GM20000 (cell line): ENCODE measurements at places on chromosomes 12 and 14.

- DNase-seq, result peak; percentile 48
Measured at GRCh38 chr14:75230140-75230792, 48.4 kb upstream of the FOS start.

DNA sequence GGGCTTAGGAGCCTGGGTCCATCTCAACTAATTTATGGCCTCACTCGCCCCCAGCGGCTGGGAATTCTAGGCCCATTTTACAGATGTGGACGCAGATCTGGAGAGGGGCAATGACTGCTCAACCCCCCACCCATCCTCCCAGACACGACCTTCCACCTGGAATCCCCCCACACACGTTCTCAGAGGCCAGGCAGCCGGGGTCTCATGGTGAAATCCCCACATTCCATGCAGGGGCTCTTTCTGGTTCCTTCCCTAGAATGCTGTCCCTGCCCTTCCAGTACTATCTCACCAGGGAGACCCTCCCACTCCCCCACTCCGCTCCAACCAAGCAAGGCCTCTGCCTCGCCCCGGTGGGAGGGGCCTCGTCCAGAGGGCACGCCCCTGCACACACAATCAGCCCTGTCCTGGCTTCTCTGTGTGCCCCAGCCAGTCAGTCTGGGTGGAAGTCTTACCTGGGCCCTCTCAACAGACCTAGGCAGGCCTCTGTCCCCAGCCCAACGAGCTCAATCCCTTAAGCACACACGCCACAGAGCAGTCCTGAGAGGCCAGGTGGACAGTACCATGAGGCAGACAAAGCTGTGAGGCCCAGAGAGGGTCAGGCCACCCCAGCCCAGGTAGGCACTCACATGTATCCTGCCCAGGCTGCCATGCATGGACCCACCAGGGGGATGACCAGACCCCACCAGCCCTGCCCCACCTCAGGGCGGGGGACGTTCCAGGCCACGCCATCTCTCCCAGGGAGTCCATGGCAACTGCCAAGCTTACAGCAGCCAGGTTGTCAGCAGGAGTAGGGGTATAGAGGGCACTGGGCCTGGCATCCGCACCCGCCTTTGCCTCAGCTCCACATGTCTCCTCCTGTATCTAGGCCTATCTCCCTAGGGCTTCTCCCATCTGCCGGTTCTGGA, 1.3 kb upstream of the ANKRD9 start:
- DNase-seq, result no peak

- no peak for DNase-seq
Measured at GRCh38 chr14:50237427-50237826, 6.0 kb upstream of the SOS2 start.

GRCh38 chr12:41992692-41993215, 151.9 kb downstream of the GXYLT1 start:
- DNase-seq, result no peak

- no peak for DNase-seq
Measured at GRCh38 chr14:37824939-37825712, 229.7 kb downstream of the TTC6 start.

GRCh38 chr14:94079891-94080620, 946 bp downstream of the DDX24 start:
- no peak for DNase-seq

DNA sequence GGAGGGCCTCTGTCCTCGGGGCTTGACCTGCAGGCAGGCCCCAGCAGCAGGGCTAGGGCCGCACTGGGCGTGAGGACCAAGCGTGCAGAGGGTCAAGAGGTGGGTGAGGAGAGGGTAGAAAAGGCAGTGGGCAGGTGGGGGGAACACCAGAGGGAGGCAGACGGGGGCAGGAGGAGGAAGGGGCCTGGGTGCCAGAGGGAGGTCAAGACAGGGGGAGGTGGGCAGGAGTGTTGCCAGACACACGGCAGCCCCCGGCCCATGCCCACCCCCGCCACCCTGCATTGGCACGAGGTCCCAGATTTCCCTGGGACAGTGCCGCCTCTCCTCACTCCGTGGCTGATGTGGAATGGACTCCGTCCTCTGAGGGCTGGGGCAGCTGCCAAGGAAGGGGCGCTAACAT, 8.2 kb downstream of the TMEM121 start:
- no peak for DNase-seq

GRCh38 chr14:80637756-80638619, 303.6 kb downstream of the CEP128 start:
- no peak for DNase-seq

DNA sequence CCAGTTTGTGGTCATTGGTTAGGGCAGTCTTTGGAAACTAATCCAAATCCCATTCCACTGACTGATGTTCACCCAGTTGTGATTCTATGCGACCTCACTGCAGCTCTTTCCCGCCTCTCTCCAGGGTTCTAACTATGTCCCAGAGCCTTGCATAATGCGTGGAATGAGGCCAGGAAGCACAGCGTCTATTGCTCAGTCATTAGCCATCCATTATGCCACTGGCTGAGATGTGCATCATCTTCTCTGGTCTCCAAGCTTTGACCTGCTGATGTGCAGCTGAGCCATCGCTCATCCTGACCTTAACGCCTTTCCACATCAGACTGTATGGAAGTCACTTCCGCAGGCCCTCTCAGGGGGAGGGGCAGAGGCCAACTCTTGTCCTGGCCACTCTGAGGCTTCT, 115.4 kb upstream of the VRK1 start:
- no peak for DNase-seq

DNA sequence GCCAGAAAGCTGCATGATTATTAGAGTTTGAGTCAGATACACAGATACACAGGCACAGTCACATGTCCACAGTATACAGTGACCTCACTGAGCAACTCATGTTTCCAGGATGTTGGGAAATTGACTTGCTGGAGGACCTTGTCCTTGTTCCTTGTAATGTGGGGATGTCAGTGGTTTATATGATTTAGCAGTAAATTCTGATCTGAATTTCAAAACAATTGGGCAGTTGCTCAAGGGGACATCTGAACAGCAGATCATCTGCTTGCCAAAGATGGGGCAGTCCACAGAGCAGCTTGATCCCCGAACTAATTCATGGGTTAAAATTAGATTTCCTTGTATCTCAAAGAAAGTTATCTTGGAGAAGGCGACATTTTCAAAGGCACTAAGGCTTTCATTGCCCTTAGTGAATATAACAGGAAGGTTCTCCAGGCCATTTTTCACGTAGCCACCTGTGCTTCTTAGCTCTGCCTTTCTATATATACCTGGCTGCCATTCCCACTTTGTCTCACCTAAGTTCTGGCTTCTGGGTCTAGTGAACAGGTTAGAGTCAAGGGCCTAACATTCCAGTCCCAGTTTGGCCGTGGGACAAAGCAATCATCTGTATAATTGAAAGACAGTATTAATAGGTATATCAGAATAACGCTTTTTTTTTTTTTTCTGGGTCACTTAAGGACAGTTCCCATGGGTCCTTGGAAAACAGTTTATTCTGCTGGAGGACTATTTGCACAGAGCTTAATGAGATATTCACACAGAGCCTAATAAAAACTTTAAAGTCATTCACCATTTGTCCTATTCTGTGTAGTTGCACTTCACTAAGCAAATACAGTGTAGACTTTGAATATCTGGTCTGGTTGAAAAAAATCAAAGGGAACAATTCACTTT, 64.9 kb upstream of the STRN3 start:
- DNase-seq, result no peak

DNA sequence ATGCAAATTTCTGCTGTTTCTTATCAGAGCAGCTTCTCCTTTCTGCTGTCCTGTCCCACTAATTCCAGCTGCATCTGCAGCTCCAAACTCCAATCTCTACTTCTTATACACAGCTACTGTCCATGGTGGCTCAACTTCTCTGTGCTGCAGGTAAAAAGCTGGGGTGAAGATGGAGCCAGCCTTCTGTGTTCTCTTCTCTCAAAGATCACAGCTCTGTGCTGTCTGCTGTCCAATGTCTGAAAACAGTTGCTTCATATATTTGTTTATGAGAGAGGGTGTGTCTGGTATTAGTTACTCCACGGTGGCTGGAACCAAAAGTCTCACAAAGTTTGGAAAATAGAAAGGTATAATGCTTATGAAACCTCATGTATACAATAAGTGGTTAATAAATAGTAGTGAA, 445.8 kb upstream of the TBX3 start:
- DNase-seq, result no peak

DNA sequence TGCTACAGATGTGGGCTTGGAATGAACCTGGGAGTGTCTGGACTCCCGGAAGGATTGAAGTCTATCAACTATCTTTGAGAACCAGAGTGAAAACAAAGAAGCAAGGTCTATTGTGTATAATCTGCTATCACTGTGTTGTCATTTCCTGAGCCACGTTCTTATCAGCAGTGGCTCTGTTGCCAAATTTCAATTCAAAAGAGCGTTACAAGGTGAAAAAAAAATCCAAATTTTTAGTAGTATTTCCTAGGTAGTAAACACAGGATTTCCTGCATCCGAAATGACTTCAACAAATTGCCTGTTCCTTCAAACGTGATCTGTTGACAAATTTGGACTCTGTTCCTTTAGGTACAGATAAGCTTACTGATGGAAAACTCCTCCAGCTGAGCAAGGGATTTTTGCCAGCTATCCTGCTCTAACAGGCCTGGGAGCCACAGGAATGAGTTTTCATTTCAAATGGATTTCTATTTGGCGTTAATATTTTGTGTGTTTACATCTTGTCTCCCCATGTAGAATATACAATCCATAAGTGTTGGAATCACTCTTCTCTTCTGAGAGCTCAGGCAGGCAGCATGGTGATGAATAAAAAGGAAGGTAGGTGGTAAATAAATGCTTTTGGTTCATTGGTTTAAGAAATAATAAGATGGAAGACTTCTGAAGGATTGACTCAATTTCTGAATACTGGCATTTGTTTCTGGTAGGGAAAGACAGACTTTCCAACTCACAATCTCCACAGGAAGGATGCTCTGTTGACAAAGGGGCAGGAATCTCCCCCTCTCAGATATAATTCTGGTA, 58.5 kb downstream of the GPR135 start:
- no peak for DNase-seq

DNA sequence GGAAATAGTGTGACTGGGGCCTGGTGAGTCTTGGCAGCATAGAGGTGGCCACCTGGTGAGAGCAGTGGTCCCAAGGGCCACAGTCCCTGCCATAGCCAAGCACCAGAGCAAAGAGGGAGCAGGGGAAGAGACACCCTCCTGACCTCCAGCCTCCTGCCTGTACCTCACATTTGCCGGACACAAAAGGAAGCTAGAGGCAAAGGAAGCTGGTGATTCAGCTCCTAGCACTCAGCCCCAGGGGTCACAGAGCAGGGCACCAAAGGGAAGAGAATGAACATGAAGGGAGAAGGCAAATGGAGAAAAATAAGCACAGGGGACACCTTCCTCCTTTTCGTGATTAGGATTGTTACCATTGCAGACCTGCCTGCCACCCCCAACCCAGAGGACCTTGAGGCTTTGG, 216.8 kb downstream of the ZFP36L1 start:
- no peak for DNase-seq

GRCh38 chr12:106247674-106248311, at the start of gene CKAP4:
Gene CKAP4, minus strand, starts transcription at chr12:106248020. Its CDS starts 169 bp downstream, at chr12:106247851.
- DNase-seq, result peak; percentile 95

- no peak for DNase-seq
Measured at GRCh38 chr12:75717902-75718301, 206.5 kb upstream of the KRR1 start.

- no peak for DNase-seq
Measured at GRCh38 chr12:125229878-125230530, 164.8 kb downstream of the AACS start.

DNA sequence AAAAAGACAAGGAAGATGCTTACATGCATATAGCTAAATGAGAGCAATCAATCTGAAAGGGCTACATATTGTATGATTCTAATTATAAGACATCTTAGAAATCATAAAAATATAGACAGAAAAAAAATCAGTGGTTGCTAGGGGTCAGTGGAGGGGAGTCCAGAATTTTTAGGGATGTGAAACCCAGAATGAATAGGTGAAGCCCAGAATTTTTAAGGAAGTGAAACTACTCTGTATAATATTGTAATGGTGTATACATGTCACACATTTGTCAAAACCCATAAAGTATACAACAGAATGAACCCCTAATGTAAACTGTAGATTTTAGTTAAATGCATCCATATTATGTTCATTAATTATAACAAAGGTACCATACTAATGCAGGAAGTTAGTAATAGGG, 713.2 kb downstream of the FLRT2 start:
- no peak for DNase-seq

DNA sequence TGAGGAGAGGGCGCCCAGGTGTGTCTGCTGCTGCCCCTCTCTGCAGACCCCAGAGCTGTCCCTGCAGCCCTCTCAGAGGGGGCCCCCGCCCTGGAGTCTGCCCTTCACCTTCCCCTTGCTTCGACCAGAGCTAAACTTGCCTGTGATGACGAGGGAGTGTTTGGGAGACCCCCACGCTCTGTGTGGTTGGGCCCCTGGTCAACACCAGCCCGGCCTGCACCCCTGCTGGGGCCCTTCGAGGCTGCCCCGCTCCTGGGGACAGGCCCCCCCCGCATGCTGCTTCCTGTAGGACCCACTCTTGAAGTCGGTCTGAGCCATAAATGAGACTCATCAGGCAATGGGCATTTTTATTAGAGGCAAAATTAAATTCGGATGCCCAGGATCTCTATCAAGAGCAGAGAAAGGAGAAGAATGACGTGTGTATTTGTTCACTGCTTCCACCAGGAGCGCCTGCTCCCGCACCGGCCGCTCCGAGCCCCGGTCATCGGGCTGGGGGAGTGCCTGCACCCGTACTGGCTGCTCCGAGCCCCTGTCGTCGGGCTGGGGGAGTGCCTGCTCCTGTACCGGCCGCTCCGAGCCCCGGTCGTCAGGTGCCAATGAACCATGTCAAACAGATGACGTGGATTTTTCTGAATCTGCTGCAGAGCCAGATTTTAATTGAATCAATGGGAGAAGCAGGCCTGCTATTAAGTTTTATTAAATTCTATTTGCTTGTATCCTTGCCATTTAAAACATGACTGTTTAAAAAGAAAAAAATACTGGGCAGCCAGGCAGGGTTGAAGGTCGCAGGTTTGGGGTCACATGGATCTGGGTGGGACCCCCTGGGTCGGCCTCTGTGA, 47.7 kb downstream of the NOC4L start:
- no peak for DNase-seq

DNA sequence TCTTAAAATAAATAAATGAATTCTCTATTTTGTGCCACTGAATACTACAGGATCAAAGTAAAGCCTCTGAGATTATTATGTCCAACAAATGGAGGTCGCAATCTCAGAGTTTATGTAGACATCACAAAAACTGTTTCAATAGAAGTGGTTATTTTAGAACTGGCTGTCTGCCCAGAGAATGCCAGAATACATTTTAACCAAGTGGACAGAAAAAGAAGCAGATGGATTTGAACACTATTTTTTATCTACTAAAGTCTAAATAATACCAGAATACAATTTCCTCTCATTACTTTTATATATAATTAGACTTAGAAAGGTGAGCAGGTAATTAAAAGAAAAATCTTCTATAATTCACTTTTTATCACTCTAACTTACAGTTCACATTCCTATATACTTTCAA, 118.3 kb downstream of the MED13L start:
- DNase-seq, result no peak

DNA sequence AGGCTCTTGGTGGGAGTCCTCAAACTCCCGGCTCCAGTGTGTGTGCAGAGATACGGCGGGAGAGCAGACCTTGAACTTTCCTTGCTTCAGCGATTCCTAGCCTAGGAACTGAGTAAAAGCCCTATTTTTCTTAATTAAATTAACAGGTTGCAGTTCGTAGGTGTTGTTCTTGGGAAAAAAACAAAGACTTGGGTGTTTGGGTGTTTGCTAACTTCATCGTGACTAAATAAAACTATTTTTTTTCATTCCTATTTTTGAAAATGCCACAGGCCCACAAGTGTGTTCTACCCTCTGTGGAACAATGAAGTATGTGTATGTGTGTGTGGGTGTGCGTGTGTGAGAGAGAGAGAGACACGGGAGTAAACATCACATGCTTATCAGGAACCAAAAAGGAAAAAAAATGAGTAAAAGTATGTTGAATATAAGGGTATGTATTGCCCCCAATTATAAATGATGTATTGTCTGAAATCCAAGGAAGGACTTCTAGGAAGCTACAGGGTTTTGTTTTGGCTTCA, 651 bp downstream of the TMEM117 start:
- DNase-seq, result peak; percentile 30
